ENCODE measurements at places on chromosomes 5 and 9.

- DNase-seq, result peak; percentile 26
Measured at GRCh38 chr9:96015876-96016686, 140.6 kb downstream of the ERCC6L2 start.

DNA sequence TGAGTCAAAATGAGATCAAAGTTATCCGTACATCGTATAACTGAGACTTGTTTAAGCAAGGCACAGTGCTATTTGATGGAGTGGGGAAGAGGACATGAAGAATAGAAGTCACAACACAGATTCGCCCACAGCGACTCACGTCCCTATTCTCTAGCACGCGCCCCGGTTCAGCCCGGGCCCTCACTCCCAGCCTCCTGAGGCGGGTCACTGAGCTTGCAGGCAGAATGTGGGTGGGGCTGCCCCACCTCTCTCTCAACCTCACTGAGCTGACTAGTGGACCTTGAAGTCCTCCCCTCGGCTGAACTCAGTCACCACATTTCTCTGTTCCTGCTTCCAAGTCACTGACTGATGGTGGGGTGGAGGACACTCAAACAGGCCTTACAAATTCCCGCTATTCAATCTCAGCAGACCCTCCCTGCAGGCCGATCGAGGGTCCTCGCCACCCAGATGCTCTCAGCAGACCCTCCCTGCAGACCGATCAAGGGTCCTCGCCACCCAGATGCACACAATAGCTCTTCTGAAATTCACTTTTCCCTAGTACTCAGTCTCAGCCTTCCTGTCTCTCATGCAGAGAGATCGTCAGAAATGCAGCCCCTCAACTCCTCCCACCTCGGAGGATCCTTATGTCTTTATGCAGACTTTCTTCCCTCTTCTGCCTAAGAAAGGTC is 12.9 kb downstream of the GLDC start:
- DNase-seq, result no peak

DNA sequence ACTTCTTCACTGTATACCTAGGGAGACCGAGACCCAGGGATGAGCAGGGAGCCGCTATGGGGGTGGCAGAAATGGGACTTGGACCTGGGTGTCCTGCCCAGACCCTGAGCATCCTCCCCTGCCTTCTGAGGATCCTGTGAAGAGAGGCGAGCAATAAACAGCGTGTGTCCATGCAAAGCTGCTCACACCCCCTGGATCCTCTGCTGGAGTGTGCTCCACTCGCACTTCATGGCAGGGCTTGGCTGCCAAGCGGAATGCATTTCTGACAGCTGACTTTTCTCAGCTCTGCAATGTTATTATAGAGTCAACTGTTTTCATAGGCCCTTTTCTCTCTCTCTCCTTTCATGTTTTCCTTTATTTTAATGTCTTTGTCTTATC is 31.0 kb upstream of the ALDH1B1 start:
- DNase-seq, result peak; percentile 15

DNA sequence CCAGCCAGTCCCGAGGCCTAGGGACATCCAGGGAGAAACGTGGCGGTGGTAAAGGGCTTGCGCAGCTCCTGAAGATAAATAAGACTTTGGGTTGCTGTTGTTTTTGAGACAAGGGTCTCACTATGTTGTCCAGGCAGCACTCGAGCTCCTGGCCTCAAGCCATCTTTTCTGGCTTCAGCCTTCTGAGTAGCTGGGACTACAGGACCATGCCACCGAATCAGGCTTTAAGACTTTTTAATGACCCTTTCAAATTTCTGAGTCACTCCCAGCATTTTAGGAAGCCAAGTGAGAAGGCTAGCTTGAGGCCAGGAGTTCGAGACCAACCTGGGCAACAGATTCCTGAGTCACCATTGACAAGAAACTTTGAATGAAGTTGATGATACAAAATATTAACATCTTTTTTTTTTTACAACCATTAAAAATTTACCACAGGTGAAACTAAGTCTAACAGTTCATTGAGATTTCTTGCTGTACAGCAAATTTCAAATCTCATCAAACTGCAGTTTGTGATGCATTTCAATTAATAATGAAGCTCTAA is 817 bp upstream of the GNE start:
- peak; percentile 22 for DNase-seq

- DNase-seq, result no peak
Measured at GRCh38 chr9:133948131-133948530, 44.0 kb downstream of the VAV2 start.

- no peak for DNase-seq
Measured at GRCh38 chr5:57119031-57119430, 54.8 kb upstream of the GPBP1 start.

DNA sequence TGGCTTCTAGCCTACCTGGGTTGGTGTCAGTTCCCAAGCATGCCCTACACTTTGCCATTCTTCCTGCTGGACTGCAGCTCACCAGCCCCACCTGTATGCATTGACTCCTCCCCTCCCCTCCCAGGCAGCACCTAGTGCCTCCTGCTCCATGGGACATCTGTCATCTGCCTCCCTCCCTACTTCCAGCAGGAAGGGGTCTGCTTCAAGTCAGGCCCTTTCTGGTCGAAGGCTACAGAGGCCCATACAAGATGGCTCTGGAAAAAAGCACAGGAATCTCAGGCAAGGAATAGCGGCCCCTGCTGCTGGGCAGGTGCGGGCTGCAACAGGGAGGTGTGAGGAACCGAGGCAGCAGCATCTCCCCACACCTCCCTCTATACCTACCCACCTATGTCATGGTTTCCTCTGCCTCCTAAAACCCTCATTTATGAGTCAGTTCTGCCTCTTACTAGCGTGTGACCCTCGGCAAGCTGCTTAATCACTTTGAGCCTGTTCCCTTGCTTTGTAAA is 19.7 kb downstream of the WWC1 start:
- no peak for DNase-seq

DNA sequence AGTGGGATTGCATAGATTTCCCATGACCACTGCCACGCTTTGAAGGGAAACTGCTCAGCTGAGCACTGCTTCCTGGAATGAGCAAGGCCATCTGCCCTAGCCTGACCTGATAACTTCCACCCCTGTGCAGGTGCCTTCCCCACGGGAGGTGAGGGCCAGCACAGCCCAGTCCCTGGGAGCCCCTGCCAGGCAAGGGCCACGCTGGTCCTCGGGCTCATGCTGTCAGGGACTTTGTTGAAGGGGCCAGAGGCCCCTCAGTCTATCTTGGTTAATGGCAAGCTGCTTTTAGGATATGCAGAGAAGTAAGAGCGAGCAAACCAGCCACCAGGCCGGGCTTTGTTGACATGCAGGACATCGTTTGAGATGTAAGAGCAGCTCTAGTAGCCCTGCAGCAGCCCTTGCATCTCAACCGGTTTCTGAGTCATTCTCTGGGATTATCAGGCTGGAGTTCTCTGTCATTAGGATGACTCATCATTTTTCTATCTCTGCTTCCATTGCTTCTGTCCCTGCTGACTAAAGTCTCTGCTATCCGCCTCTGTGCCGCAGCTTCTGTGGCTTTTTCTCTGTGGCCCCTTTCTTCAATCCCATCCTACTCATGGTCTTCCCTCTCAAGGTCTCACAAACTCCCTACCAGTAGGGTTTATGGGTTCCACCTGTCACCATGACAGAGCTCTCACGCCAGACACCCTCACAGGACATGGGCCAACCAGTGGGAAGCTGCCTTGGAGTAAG is 30.6 kb upstream of the IQGAP2 start:
- DNase-seq, result peak; percentile 94

All from fibroblast of skin of right quadriceps (primary cell).